ENCODE measurements at places on chromosomes 6 and 20.

GRCh38 chr6:108944707-108945680 is 96.8 kb downstream of the ARMC2 start:
- no peak for DNase-seq

DNA sequence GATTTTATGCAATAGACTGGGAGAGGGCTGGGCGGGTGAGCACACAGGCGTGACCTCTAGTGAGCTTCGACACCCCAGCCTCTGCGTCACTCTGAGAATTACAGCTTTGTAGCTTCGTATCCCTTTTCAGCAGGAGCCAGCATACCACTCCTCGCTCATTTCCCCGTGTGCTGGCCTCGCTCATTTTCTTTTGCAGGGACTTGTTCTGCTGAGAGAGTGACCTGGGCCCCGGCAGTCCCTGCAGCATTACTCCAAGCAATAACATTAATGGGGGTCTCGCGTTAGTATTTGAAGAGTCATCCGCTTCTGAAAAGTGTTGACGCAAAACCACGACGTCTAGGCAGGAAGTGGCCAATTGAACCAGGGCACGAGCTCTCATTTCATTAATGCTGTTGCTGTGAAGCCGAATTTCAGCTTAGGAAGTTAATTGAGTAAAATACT is 193.7 kb downstream of the QKI start:
- no peak for DNase-seq

DNA sequence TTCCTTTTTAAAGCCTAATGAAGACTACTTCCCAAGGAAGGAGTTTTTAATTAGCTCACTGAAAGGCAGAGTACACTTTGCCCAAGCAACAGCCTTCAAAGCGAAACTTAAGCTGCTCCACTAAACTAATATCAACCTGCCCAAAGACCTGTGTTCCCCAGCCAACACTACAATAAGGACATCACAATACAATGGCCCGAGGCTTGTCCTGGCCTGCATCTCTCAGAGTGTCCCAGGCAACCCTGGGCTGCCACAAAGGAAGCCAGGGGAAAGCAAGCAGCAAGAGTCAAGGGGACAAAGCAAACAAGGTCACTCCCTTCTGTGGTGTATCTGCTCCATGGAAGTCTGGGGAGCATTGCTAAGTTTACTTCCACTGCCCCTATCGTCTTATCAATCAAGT is 52.3 kb downstream of the PIGU start:
- no peak for DNase-seq

GRCh38 chr20:45963059-45964005 is 8.7 kb downstream of the ZNF335 start:
- DNase-seq = no peak

- no peak for DNase-seq
Observed at GRCh38 chr6:24982231-24982630, 46.5 kb upstream of the RIPOR2 start.

DNA sequence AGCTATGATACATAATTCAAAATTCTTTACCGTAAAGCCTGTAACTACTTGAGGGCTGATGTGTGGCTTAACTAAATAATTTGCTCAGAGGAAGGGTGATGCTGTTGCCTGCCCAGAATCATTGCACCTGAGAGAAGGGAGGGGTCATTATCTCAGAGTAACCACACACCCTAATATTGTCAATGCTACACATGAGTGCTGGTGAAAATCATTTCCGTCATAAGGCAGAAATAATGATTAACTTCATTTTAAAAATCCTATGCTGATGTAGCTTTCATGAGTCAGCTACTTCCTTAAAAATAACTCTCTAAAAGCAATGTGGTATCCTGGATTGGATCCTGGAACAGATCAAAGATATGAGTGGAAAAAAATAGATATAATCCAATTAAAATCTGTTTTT is 146.4 kb upstream of the FAM83B start:
- DNase-seq = no peak

- DNase-seq = no peak
Observed at GRCh38 chr20:19966840-19967239, 50.3 kb upstream of the NAA20 start.
